Activated T-cell treated with anti-CD3 and anti-CD28 coated beads, Interleukin-2, amount 50 U/mL, for 72 hours (primary cell): ENCODE measurements at places on chromosomes 11 and 22. TPM values are rescaled to one million over a fixed set of nuclear protein-coding genes. Genes with fewer than 3 reads are reported as not detected.

The ADM gene
- 4.6 TPM for total RNA-seq

The LAYN gene
- total RNA-seq = 12.3 TPM

GRCh38 chr22:31093086-31093850 is 12.2 kb downstream of the SMTN start:
- H3K27ac ChIP-seq = no peak overlapping the region
- DNase-seq = no peak
- H3K27me3 ChIP-seq = no peaks in the 10 kb centered on the region
- no peaks in the 10 kb centered on the region for H3K36me3 ChIP-seq

The ESRRA gene
- total RNA-seq = 40.5 TPM

DNA sequence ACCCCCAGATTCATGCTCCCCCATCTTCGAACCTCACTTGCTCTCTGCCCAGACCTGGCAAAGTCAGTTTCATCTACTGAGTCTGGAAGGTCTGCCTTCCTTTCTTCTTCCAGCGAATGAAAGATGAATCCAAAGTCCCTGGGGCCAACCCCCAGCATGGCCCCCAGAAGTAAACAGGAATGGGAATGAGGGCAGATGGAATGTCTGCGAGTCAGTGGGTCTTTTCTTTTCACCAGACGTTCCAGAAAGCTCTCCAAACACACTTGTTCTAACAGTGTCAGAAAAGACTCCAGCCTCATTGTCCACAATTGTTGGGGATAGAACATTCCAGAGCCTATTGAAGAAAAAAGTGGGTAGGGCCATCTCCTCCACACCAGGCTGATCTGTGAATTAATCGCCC is 28.6 kb downstream of the RIBC2 start:
- no peak overlapping the region for H3K27ac ChIP-seq
- no peaks in the 10 kb centered on the region for H3K36me3 ChIP-seq
- H3K4me1 ChIP-seq = peaks cover 11% of the 10 kb centered on the region
- H3K4me3 ChIP-seq = no peak overlapping the region

- no peaks in the 10 kb centered on the region for H3K27me3 ChIP-seq
- H3K36me3 ChIP-seq = no peaks in the 10 kb centered on the region
- H3K27ac ChIP-seq = no peak overlapping the region
- no peaks in the 10 kb centered on the region for H3K4me1 ChIP-seq
- DNase-seq = no peak
These were observed 898.2 kb upstream of the RAG2 start for GRCh38 chr11:37496201-37496600.

DNA sequence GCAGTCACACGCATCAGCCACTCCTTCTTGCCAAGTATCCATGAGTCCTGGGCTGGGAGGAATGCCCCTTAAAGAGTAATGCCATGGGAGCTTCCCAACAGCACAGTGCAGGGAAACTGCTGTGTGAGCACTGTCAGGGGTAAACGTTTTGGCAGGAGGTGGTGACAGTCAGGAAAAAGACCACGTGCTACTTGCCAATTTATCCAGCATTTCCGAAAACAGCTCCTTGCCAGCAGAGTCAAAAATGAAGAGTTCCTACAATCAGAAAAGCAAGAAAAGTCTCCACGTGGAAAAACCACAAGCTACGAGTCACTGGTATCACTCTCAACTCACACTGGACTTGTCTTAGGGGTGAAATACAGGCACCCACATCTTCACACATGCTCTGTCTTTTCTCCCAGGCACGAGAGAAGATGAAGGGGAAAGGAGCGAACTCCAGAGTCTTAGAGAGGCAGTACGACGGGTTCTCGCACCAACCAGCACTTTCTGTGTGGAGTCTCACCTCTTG is 9.9 kb downstream of the IFT27 start:
- H3K4me3 ChIP-seq = no peak overlapping the region
- H3K36me3 ChIP-seq = no peaks in the 10 kb centered on the region
- H3K4me1 ChIP-seq = no peaks in the 10 kb centered on the region
- H3K27ac ChIP-seq = no peak overlapping the region
- H3K27me3 ChIP-seq = no peaks in the 10 kb centered on the region
